ENCODE measurements at places on chromosomes 3 and 15.

- no peak for DNase-seq
Measured at GRCh38 chr15:59721411-59721810, 32.3 kb upstream of the BNIP2 start.

DNA sequence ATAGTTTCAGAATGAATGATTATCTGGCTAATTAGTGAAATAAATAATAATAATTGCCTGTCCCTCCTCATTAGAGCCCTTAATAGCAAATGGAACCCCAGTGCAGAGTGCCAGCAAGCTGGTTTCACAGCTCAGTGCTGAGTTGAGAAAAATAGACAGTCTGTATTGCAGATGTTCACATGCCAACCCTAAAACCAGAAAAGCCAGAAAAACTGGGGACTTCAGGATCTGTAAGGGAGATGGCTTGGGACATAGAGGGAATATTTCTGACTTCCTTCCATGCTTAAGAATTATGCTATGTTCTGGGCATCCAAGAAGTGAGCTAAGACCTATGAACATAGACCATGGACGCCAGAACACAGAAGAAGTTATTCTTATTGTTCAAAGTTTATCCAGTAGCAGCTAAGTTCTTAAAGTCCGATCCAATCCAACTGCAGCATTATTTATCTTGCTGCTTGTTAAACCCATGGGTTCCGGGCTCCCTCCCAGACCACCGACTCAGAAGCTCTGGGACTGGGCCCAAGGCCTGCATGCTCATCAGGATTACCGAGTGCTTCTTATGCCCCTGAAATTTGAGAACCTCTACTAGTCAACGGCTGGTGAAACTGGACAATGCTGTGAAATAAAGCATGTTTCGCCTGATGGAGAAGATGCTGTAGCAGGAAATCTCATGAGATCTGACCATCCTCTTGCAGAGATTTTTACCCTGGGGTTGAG lies 158.3 kb downstream of the FOXB1 start:
- DNase-seq, result no peak

GRCh38 chr3:56621681-56622080 lies 61.4 kb downstream of the TASOR start:
- no peak for DNase-seq

DNA sequence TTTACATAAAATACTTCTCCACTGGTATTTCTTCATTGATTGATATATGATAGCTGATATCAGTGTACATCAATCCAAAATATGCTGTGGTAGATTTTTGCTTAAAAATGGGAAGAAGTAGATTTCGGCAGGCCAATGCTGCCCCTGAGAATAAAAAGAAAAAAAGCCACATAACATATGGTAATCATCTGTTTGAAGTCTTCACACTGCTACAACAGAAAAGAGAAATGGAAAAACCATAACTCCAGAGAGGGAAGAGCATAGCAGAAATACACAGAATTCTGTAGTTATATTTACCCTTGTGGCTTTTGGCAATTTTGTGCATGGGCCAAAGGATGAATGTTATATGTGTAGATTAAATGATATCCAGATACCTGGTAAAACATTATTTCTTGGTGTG lies 143.1 kb upstream of the KCNMB2 start:
- no peak for DNase-seq

DNA sequence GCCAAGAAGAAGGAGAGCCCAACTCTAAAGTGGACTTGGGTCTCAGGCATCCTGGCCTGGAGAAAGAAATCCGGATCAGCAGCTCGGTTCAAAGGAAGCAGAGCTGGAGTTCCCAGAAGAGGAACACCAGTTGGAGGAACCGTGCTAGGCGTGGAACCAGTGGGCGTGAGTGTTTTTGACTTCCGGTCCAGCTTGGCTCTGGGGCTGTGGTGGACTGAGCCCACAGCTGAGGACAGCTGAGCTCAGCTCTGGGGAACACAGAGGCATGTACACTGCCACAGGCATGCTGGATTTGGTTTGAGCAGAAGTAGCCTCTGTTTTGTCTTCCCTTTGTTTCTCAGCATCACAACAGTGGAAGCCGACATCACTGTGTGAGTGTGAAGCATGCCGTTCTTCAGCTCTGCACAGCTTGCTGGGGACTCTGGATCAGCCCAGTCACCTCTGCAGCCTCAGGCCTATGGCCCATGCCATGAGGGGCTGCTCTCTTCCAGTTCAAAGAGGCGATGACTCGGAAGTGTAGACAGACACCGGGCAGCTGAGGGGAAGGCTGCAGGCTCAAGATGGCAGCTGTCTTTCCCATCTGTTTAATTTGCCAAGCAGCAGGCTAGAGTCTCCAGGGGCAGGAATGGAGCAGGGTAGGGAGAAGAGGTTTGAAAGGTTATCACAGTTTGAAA lies 185.8 kb upstream of the UBE3A start:
- no peak for DNase-seq

DNA sequence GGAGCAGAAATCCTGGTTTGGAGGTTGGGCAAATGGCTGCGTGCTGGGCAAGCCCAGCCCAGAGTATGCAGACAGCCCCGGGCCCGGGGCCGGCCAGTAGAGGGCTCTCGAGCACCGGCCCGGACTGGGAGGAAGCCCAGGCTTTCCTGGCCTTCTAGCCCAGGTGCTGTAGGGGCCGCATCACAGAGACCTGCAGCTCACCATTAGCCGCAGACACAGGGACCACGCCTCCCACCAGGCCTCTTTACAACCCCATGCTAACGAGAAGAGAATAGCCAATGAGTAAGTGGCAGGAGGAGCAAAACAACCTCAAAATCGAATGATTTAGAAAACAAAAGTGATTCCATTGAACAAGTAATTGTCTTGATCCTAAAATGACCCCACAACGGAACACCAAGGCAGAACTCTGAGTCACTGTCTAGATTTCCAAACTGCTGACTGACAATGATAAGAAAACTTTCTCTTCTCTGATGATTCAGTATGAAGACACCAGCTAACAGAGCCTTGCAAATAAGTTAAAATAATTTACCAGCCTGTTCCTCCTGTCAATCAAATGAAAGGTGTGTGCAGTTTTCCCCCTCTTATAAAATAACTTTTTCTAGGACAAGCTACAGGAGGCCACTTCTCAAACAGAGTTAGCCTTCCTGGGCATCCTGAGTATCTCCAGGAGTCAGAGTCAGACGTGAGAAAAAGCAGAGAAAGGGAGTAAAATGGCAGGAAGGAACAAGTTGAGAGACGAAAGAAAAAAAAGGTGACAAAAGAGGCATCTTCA lies 102.2 kb downstream of the DGKG start:
- DNase-seq, result peak; percentile 78

GRCh38 chr15:81410318-81410753 lies 36.3 kb upstream of the TMC3 start:
- no peak for DNase-seq

GRCh38 chr3:46670891-46671427 lies 22.5 kb downstream of the ALS2CL start:
- peak; percentile 8 for DNase-seq

GRCh38 chr3:186182850-186183249 lies 74.0 kb upstream of the ETV5 start:
- DNase-seq, result no peak

DNA sequence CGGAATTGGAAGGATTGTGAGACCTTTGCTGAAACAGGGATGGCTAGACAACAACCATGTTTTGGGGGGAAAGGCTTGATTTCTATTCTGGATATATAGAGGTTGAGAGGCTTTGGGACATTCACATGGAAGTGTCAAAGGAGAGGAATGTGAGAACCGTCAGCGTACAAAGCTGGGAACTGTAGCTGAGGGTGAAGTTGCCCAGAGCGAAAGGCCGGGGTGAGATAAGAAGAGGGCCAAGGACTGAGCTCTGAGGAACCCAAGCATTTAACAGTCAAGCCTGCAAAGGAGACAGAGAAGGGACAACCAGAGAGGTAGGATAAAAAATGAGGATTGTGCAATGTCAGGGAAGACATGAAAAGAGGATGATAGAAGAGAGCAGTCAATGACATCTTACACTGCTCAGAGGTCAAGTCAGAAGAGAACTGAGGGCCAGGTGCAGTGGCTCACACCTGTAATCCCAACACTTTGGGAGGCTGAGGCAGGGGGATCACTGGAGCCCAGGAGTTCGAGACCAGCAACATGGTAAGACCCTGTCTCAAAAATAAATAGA lies 41.5 kb upstream of the RAF1 start:
- DNase-seq, result no peak

DNA sequence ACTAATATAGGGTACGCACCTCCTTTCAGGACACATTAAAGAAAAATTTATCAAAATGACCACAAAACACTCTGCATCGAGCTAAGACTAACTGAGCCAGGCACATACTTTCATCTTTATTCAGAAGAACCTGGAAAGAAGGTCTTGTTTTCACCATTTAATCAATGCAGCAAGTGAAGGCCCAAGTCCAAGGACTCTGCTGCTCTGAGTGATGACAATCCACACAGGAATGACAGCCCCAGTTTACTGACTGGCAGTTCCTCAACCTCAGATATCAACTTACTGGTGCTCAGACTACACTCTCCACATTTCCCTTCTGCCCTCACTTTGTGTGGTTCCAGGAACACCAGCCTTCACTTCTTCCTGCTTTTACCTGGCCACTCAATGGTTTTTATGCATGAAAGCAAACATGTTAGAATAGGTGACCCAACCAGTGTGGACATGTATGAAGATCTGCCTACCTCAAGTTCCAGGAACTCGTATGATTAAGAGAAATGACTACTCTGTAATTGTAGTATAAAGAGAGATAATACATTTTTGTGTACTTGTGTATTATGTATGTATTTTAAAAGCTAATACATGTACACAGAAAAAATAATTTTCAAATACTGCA lies 29.1 kb upstream of the RASA2 start:
- no peak for DNase-seq

DNA sequence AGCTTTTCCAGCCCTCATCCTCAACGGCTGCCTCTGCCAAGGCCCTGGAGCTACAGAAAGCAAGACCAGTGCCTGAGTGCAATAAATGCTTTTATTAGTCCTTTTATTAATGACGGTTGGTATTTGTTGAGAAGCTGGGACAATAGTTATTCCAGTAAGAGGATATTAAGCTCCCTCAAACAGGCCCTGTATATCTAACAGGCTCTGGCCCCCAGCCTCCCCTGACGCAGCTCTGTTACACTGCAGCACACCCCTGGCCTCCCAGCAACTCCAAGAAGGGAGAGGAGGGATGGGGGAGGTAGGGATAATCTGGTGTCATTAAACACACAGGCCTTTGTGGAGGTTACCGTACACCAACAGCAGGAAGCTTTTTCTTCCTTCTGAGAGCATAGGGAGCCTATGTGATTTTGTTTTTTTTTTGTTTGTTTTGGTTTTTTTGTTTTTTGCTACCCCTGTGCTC lies 30.8 kb upstream of the MAGEF1 start:
- peak; percentile 10 for DNase-seq

DNA sequence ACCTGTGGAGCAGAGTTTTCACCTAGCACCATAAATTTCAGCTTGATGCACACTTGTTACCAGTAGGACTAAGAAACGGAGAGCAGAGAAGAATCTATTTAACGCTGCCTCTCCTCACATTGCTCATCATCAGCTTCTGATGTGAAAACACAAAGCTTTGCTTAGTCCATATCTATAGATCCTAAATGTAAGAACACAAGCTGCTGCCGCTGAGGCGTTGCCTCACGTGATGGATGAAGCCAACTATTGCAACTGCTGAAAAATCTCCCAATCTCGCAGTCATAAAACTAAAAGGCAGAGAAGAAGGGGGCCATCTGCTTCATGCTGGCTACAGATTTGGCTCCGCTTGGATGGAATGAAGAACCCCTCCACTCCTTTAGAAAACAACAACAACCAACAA lies 42.7 kb downstream of the CADPS start:
- DNase-seq, result no peak

Data from right lobe of liver (tissue), 6 donors.